ENCODE measurements at places on chromosomes 13 and 19.

DNA sequence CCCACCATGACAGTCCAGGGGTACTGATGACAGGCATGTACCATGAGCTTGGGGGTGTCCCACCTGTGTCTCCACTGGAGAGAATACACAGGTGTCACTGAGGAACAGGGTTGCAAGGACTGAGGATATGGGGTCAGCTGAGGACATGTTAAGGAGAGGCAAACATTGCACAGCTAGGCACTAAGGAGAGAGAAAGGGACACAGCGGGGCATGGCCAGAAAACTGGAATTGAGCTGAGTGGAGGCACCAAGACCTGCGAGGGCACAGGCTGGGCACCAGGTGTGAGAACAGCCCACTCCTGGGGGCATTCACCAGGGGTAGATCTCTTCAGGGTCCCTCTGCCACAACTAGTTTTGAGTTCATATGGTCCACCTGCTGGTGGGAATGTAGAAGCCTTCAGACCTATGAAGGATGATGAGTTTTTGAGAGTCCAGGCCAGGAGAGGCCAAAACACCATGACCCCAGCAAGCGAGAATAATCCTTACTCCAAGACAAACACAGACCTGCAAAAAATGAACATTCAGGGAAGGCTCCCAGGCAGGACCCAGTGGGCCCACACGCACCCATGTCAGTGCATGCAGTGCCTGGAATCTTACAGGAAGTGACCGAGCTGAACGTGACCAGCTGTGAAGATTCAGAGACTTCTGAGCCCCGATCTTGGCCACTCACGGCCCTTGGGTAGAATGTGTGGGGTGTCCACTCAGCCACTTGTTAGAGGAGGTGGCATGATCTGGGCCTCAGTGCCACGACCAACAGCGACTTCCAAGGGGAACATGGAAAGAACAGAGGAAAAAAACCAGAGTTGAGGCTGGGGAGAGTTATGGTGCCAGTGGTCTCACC lies 1.4 kb upstream of the ZNF584 start:
- DNase-seq: no peak

DNA sequence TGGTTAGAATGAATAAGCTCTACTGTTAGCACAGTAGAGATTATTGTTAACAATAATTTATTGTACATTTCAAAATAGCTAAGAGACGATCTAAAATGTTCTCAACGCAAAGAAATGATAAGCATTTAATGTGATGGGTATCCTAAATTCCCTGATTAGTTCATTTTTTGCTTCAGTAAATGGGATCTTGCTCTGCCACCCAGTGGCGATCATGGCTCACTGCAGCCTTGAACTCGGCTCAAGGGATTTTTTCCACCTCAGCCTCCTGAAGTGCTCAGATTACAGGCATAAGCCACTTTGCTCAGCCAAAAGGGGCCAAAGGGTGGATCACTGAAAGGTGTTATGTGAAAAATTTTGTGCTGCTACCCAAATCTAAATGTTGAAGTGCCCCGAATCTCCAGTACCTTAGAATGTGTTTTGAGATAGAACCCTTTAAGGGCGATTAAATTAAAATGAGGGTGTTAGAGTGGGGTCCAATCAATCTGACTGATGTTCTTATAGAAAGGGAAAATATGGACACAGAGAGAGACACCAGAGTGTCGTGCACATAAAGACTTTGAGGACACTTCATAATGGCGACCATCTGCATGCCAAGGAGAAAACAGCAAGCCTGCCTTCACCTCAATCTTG lies 31.5 kb upstream of the ZNF766 start:
- DNase-seq: peak; percentile 71

DNA sequence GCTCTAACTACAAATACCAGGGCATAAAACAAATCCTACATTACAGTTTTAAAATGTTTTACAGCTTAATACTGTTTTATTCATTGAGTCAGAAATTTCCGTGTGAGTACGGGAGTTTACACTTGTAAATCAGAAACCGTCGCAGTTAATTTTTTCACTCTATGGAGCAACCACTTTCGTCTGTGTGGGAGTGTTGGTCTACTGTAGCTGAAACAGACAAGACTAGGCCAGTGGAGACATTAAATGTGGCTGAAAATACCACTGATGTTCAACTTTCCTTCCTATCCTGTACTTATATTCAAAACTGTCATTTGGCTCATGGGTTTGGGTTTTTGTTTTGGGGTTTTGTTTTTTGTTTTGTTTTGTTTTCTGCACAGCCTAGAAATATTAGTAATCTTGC lies 268.7 kb downstream of the DCT start:
- no peak for DNase-seq

GRCh38 chr19:1244693-1245451 lies 3.3 kb downstream of the ATP5F1D start:
- no peak for DNase-seq

DNA sequence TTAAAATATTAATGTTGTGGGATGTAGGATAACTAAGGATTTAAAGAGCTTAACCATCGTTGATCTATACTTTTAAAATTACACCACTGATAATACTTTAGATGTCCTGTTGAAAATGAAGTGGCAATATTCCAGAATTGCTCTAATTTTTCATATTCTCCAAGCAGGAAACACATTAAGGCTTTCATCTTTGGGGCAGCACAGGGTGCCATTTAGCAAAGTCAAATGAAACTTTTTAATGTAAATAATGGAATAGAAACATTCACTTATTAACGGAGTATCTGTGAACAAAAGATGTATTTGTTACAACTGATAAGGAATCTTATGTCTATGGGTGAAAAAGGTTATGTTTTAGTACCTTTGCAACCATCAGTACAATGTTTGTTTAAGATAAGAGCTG lies 50.0 kb upstream of the MIR17HG start:
- DNase-seq: no peak

DNA sequence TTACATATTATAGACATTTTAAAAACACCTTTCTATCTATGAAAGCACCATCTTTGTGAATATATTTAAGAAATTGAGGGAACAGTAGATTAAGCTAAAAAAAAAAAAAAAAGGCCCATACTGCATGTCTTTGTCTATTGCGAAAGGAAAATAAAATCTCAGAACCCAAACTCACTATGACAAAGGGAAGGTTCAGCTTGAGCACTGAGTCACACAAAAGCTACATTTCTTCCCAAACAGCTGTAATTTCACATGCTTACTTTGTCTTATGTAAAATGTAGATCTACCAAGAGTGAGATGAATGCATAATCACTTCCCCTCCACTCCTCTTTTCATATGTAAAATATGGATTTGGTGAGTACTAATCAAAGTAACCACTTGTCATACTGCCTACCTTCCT lies 640.1 kb upstream of the KLF12 start:
- no peak for DNase-seq

DNA sequence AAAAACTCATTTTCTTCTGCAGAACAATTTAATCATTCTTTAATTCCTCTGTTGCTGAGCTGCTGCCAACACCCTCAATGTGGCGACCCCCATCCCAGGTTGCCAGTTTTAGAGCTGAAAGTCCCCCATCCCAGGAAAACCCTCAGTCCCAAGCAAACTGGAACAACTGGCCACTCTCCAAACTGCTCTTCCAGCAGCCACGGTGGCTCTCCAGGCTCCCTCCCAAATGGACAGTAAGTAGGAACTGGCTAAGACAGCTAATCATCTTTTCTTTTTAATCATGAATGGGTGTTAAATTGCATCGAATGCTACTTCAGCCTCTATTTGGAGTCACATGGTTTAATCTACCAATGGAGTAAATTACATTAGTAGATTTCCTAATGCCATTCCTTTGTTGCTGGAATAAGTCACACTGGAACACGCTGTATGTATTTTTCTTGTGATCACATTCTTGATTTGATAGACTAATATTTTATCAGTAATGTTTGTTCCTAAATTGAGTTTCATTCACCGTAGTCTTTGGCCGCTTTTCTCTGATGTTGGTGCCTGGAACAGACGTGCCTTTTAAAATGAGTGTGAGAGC lies 33.7 kb upstream of the VSTM2B start:
- DNase-seq: no peak

DNA sequence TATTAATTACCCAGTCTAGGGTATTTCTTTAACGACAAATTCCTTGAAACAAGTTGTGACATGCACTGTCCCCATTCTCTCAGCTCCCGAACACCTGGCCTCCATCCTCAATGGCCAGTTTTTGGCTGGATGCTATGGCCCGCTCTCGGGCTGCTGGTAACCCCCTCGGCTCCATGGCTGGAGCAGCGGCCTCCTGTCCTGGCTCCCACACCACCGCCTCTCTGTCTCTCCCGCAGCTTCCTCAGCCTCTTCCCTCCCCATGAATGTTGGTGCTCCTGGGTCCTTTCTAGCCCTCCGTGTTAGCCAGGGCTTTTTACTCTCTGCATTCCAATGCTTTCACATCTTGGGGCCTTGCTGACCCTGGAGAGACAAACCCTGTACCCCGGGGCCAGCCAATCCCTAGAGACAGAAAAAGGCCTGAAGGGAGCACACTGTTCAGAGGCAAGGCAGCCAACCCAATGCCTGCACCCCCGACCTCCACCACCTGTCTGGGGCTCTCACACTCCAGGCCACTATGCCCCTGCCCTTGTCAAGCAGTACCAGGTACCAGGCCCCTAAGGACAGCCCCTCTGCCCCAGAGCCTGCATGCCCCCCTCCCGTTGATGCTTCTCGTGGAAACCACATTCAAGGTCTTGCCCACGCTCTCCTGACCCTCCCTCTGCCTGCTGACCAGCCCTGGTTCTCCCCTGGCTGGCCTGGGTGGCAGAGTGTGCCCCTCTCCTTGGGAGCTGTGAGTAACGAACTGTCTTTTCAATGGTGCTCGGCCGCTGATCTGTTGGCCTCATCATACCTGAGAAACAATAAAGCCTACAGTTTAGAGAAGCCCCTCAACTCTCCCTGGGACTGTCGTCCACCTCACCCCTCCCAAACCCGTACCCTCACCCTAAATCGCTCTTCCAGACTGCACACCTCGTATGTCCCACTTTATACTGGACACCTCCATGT lies 86.9 kb upstream of the GPR183 start:
- DNase-seq: no peak

DNA sequence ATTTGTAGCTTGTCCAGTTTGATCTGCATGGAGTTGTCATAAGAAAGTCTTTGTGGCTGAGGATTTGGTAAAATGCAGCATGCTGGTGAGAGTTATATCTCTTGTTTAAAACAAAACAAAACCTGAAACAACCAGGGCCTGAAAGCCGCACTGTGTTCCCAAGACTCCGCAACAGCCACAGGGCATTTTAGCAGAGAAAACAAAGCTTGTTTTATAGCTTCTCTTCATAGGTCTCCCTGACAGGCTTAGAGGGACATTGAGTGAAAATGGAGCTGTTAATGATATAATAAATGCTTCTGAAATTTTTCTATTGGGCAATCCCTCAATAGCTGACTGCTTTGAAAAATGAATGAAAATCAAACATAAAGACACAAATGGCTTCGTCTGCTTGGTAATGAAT lies 148.7 kb upstream of the RNF113B start:
- no peak for DNase-seq

GRCh38 chr19:679418-680286 lies 3.5 kb downstream of the FSTL3 start:
- peak; percentile 46 for DNase-seq

- peak; percentile 18 for DNase-seq
Observed at GRCh38 chr19:7637374-7638256, 705 bp downstream of the STXBP2 start.

GRCh38 chr19:31716826-31717225 lies 367.6 kb upstream of the TSHZ3 start:
- no peak for DNase-seq

DNA sequence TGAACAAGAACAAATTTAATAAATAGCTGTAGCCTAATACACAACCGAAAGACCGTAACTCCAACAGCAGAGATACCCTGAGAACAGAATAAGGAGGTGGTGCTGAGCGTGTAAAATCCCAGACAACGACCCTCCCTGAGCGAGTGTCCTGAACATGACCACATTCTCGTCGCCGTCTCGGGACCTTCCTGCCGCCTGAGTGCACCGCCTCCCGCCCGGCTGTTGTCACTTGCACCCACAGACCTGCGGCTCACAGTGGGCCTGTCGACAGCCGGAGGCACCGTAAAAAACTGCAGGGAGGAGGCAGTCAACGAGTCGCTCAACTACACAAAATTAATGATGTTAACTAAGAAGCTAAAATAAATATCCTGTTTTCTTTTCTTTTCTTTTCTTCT lies 35.8 kb upstream of the GRTP1 start:
- DNase-seq: no peak

- peak; percentile 41 for DNase-seq
Observed at GRCh38 chr19:42242069-42242511, 312 bp downstream of the GSK3A start.

GRCh38 chr13:41049480-41050440 lies 11.5 kb upstream of the WBP4 start:
- no peak for DNase-seq

DNA sequence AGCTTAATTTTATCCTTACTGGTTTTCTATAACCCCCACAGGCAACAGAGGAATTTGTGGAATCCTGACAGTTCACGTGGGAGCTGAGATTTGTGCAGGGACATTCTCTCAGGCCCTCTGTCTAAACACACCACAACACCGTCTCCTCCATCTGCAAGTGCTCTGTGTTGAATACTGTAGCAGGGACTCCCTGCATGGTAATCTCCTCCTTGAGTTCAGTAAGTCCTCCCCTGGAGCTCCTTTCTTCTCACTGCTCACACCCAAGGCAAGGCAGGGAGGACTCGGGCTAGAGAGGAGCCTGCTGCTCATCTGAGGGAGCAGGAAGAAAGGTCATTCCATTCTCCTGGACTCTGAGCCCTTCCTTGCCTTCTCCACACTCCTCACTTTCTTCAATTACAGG lies 348.2 kb downstream of the KCTD12 start:
- DNase-seq: no peak

DNA sequence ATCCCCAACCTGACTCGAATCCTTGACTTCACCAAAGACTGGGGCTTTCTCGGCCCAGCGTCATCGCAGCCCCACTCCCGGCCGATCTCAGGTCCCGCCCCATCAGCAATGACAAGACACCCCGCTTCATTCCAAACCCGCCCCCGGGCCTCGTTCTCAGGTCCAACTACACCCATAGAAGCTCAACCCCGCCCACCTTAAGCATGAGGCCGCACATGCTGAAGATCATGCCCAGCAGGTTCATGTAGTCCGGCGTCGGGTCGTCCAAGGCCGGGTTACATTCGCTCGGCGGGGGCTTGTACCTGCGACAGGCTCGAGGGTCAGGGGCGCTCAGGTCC lies 2.3 kb downstream of the WDR83 start:
- DNase-seq: peak; percentile 69

- DNase-seq: no peak
Observed at GRCh38 chr13:91520952-91521351, 122.5 kb downstream of the GPC5 start.

DNA sequence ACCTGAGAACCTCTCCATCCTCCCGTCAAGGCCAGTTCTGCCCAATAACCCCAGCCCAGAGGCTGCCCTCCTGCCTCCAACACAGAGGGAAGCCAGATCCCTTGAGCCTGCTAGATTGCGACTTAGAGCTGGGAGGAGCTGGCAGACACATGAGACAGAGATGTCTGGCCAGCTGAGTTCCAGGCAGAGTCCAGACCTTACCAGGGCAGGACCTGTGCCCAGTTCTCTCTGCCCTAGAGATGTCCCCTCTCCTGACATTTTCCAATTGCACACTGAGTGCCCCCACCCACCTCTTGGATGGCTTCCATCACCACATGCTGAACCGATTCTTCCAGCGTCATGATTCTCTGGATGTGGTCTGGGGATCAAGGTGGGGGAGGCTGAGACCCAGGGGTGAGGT lies 3.0 kb downstream of the HOOK2 start:
- no peak for DNase-seq

Measured in CD4-positive, alpha-beta T cell treated with Interleukin-17A for 4 hours (primary cell).